Hepatocyte (in vitro differentiated cells): ENCODE measurements at places on chromosomes 6 and 20. TPM values are rescaled to one million over a fixed set of nuclear protein-coding genes. Genes with fewer than 3 reads are reported as not detected.

Gene SIRPB1
- polyA plus RNA-seq, result 0.33 and 0.57 TPM in 2 replicates

Gene CYP39A1
- polyA plus RNA-seq, result 2.8 and 5.2 TPM in 2 replicates

Gene OLIG3
- polyA plus RNA-seq, result not detected in 2 replicates

Gene ALDH5A1
- 10.7 and 12.3 TPM in 2 replicates for polyA plus RNA-seq

Gene SCRT2
- not detected in 2 replicates for polyA plus RNA-seq

Gene AFG1L
- polyA plus RNA-seq, result 9.2 and 9.4 TPM in 2 replicates

Gene TRERF1
- polyA plus RNA-seq, result 3.2 and 5.2 TPM in 2 replicates

- DNase-seq, result no peak
These were observed 111.5 kb downstream of the KHDRBS2 start for GRCh38 chr6:62174548-62174947.

DNA sequence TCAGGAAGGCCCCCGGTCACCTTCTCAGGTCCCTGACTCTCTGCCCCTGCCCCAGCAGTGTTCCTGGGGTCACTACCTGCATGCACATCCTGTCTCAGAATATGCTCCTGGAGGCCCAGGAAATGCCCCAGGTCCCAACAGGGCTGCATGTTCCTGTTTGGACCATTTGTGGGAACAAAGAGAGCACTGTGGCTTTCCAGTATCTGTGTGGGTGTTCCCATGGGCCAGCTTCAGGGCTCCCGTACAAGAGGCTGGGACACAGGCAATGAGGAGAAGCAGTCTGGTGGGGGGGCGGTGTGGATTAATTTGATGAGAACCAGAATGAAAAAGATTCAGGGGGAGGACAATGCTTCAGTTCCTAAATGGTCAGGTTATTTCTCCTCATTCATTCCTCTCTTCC, 61.5 kb upstream of the GGTLC1 start:
- DNase-seq, result no peak

GRCh38 chr6:53615633-53616449, 49.7 kb downstream of the KLHL31 start:
- peak; percentile 73 for DNase-seq

GRCh38 chr6:47631269-47631772, 67.1 kb upstream of the ADGRF4 start:
- DNase-seq, result peak; percentile 55

DNA sequence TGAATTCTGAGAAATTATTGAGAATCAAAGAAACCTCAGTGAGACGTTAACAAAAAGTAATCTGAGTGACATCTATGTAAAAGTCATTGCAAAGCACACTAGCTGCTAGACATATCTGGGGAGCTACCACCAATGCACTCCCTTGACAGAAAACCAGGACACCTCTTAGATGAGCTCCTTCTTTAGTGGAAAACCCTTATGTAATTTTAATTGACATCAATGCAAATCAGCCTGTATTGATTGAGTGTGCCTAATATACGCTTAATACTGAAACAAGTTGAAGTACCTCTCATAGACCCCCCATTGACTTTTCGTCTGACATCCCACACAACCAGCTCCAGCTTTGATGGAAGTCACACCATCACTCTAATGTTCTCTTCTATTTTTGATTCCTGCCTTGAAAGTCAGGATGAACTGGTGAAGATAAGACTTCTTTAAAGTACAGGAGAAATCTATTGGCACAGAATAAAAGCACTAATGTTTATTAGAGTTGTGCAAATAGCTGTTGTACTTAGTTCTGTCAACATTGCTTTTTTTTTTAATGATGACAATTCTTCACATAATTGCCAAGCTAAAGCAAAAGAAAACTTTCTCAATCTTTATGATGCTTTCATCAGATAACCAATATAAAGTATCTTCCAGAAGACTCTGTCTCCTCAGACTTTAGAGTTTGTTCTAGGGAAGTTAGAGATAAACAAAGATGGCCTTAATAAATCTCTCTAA, 98.0 kb upstream of the FAM8A1 start:
- DNase-seq, result no peak

DNA sequence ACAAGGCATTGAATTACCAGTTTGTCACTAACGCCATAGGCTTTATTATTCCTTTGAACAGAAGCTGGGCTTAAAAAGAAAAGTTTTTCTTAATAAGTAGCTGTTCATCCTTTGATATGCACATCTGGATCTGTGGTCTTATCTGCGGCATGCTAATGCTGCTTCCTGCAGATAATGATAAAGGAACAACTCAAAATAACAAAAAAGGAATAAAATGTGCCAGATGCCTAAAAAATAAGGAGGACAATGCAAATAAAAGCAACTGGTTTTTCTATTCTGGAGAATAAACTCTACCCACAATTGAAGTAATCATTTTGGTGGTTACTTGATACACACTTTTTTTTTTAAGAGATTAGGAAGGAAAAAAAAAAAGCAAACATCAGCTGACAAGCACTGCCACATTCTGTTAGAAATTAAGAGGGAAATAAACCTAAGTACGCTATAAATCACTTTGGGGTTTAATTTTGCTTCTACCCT, 156.8 kb upstream of the SALL4 start:
- DNase-seq, result no peak

DNA sequence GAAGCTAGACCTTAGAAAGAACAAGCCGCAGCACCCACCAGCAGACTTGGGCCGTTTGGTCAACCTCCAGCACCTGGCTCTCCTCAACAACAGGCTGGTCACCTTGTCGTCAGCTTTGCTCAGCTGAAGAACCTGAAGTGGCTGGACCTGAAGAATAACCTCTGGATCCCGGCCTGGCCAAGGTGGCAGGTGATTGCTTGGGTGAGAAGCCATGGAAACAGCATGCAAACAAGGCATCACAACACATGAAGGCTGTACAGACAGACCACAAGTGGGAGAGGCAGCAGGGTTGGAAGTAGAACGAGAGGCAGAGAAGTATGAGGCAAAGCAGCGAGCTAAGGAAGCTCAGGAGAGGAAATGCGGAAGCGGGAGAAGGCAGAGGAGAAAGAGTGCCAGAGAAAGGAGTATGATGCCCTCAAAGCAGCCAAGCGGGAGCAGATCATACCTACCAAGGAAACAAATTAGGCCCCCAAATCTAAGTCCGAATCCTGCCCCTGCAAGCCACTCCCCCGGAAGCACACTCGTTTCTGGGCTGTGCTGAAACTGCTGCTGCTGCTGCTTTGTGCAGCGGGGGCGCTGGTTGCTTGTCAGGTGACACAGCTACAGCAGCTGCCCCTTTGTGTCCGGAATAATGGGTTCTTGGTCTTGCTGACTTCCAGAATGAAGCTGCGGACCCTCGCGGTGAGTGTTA, 121.6 kb upstream of the LGSN start:
- no peak for DNase-seq

- DNase-seq, result no peak
These were observed 218.3 kb downstream of the ANKRD60 start for GRCh38 chr20:58010186-58010585.

DNA sequence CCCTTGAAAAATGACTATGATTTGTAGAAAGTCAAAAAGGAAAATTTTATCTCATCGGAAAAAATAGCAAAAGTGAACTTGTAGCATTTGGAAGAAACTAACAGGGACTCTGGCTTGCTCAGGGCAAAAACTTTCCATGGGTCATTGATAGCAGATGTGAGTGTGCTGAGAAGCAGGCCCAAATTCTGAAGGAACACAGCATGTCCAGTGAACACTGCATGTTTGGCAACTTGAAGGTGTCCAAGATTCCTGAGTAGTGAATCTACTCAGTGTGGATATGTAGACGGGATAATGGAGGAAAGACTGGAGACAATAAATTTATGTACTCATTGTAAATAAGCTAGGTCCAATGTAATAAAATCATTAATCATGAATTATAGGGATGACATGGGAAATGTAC, 8.2 kb downstream of the SLC17A2 start:
- DNase-seq, result no peak

DNA sequence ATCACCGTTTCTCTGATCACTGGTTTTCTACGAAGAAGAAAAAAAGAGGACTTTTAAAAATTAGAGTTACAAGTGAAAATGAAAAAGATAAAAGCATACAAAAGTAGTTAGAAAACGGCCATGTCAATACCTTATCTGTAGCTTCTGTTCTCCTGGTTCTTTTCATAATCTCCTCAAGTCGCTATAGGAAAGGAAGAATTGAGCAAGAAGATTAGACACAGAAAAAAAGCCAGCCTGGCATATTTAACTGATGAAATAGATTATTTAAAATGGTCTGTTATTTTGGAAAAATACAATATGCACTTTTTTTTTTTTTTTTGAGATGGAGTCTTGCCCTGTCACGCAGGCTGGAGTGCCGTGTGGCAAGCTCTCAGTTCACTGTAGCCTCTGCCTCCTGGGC, 70.2 kb upstream of the BCLAF1 start:
- DNase-seq, result no peak

GRCh38 chr6:36752187-36752885, 54.7 kb downstream of the RAB44 start:
- DNase-seq, result no peak

DNA sequence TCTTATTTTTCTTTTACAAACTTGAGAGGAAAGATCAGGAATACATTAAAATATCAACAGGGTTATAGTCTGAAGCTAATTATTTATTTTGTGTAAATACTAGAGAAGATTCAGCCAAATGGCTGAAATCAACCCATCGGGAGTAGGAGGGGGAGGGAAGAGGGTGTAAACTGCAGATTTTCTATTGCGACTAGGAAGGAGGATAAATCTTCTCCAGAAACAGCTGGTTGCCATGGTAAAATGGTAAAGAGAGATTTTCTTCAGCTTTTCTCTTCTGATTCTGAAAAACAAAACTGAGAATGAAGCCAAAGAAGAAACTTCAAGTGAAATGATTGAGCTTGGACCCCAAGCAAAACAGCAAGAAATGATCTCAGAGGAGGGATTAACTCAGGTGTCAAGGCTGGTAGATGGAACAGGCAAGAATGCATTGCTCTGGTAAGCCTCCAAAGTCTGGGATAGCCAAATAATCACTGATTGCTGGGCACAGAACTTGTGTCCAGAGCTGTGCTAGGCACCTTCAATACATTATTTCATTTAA, 193.5 kb upstream of the SPTLC3 start:
- no peak for DNase-seq

DNA sequence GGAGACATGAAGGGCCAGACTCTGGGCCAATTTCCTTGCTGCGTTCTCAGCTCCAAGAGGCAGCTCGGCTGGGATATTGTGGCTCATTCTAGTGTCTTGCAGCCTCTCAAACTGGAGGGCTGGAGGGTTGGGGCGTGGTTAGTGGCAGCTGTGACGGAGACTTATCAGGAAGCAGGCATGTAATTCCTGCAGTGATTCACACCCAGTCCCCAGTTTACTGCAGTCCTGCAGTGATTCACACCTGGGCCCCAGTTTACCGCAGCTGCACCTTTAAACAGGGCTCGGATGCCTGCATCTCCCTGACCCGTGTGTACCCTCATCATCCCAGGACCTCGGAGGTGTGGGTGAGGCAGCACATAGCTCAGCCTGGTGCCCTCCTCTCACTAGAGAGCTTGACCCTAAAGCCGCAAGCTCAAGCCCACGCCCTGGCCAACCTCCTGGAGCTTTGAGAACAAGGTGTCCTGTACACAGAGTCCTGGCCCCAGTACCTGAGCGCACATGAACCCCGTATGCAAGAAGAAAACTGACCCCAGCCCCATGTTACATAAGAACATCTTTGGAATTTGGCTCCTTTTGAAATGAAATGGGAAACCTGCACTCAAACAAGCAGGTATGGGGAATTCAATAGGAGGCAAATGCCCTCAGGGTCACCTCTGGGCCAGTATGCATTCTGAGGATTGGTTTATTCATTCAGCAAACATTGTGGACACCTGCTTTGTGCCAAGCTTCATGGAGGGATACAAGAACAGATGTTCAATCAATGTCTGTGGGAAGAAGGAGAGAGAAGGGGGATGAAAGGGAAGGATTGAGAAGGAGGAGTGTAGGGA, 55.3 kb upstream of the FAM83D start:
- DNase-seq, result peak; percentile 17

- no peak for DNase-seq
These were observed 19.9 kb downstream of the PEDS1 start for GRCh38 chr20:50133474-50134217.

DNA sequence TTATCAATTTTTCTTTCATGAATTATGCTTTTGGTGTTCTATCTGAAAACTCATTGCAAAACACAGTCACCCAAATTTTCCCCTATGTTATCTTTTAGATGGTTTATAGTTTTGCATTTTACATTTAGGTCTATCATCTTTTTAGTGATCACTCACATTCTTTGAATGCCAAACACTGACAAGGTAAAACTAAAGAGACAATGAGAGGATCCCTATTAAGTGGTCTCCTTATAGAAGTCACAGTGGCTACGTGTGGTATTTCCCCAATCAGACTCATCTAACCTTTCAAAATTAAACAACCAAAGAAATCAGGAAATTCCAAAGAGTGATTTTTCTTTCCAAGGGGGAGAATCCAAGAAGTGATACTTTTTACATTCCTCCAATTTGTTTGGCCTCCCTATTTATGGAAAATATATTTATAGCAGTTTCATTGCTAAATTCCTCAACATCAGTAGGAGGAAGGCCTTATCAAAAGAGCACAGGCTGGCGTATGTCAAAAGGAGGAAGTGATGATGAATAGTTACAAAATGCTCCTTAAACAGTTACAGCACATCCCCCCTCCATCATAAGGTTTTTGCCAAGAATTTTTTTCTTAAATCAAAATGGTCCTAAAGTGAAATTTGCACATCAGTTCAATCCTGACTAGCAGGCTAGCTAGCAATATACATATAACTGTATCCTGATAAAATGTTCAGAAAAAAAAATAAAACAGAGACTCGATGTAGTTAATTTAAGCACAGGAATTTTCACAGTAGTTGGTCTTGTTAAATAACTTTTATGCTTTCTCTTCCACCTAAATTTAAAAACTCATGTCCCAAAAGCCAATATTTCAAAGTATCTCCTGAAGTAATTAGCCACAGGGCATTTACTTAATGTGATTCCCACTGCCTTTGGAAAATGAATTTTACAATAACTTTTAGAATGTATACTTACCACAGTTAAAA, 76.2 kb upstream of the IPCEF1 start:
- no peak for DNase-seq

GRCh38 chr20:35575958-35576357, 34.1 kb downstream of the ERGIC3 start:
- DNase-seq, result peak; percentile 66

DNA sequence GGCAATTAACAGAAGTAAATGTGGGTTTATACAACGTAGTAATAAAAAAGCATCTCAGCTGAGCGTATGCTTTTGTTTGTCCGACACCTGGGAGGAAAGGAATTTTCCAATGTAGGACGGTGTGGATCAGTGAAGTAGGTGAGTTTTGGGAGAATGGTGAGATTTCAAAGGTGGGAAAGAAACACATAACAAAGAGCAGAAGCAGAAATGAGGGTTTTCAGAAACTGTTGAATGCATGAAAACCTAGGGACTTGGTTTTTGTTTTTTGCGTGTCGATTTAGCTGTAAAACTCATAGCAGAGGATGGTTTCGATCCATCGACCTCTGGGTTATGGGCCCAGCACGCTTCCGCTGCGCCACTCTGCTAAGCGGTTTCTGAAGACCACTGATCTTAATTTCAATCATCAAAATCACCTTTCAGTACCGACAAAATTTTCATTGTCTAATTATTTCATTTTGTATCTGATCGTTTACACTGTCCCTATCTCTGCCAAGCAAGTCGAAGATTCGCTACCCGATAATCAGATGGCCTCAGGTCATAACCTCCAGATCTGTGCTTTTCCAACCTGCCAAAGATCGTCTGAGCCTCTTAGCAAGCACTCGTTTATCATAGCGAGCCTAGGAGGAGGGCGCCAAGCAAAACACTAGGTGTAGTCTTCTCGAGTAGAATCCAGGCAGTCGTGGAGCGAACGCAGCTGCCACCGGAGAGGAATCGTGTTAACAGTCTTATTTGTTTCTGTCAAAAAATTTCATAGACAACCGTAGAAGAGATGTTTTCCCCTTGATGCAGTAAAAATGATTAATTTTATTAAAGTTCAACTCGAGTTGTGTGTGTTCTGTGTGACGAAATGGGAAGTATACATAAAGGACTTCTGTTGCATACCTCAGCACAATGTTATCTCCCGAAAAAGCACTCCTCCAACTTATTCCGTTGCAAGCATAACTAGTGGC, 20.9 kb upstream of the POM121L2 start:
- DNase-seq, result peak; percentile 71
